ENCODE measurements at places on chromosomes 2 and 18.

- no peak for DNase-seq
These were observed 20.4 kb downstream of the MBP start for GRCh38 chr18:77111951-77112746.

- no peak for DNase-seq
These were observed 26.4 kb upstream of the GALR1 start for GRCh38 chr18:77223221-77223639.

DNA sequence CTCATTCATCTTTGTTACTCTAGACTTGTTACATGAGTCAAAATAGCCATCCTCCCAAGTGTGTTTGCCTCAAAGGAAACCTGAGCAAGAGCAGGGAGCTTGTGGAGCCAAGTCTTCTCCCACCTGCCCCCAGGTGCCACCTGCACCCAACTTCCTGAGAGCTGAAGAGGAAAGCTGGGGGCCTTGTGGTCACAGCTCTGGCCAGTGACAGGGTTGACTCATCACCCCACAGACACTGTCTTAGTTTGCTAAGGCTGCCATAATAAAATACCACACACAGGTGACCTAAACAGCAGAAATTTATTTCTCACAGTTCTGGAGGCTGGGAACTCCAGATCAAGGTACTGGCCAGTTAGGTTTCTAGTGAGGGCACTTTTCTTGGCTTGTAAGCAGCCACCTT, 99.6 kb downstream of the TPGS2 start:
- no peak for DNase-seq

DNA sequence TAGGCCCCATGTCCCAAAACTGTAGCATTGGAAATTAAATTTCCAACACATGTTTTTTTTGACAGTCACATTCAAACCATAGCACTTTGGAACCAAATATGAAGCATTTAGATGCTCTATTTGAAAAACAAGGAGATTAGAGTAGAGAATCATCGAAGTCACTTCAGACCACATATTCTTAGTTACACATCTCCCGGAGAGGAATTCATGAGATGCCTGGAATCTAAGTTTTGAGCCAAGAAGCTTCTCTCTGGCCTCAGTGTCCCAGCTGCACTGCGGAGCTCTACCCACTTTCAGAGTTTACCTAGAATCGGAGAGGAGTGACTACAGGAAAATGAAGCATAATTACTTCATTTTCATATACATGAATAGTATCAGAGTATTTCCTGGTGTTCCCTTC, 385.9 kb downstream of the TNS1 start:
- DNase-seq: no peak

- DNase-seq: no peak
These were observed 110.6 kb downstream of the TMEM182 start for GRCh38 chr2:102872388-102872787.

GRCh38 chr18:38520786-38521185, 955.2 kb upstream of the CELF4 start:
- no peak for DNase-seq

DNA sequence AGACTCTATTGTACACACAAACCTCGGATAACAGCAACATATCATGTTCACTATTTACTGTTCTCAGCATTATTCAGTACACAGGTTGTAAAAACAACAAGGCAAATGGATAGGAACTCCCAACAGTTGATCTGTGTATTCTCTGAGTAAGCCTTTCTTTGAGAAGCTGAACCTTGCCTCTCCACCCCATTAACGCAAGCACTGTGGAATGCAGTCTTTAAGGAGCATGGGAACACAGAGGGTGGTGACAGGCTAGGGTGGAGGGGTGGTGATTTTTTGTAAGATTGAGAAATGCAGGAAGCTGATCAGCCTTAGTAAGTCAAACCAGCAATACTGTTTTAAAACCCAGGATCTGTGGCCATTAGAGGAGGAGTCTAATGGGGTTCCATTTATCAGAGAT, 19.6 kb upstream of the SERPINB11 start:
- no peak for DNase-seq

DNA sequence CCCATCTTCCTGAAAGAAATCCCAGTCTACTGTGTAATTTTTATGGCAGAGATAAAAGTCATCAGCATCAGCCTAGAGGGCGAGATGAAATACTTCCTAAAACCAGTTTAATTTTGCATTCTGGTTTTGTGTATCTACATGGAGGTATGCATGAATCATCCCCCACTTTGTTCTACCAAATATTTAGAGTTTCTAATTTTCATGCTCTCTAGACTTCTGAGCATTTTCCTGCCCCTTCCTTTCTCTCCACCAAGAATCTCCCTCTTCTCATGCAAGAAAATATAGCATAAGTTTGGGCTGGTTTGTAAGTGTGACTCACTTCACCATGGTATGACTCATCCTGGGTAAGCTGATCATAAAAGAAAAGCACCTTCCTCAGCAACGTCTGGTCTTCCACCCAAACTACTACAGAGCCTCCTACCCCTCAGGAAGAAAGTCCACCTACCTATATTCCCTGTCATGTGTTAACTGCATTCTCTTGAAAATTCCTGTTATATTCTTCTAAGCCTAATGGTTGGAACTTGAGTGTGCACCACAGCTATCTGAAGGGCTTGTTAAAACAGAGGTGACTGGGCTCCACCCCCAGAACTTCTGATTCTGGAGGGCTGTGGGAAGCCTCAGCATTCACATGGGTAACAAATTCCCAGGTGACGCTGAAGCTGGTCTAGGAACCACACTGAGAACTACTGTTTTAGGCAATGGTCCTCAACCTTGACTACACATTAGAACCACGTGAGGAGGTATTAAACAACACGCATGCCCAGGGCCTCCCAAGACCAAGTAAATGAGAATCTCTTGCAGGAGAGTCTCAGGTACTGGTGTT, 37.4 kb upstream of the RAPGEF4 start:
- DNase-seq: no peak

- DNase-seq: no peak
These were observed 101.7 kb upstream of the TFCP2L1 start for GRCh38 chr2:121386707-121387106.

- DNase-seq: no peak
These were observed 145.4 kb upstream of the PGAP1 start for GRCh38 chr2:197071790-197072436.

DNA sequence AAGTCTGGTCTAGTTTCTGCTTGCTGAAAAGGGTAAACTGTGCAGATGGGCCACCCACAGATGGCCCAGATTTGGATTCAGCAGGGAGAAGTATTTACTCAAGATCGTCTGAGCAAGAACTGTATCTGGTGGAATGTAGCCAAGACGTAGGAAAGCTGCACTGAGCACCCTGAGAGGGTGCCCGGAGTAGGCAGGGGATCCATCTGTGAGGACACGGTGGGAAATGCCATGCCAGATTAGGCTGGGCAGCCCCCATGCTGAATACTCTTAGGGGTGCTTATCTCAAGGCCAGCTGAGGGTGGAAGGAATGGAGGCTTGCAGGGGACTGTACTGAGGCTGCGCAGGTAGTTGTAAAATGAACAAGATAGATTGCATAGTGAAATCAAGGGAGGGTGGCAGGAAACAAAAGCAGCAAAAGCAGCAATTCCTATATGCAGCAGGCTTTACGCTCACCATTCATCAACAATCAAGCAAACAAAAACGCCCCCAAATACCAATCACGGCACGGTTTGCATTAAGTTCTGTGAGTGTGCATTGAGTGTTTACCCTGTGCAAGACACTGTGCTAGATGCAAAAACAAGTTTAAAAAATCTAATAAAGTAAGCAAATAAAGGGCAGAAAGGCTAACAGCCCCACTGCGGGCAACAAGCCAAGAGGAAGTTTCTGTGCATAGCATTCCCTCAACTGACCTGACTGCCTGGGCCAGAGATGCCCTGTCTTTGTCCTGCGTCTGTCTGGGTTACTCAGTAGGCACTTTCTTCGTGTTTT, 32.2 kb upstream of the LPIN2 start:
- DNase-seq: no peak

GRCh38 chr2:227696990-227697679, 20.7 kb downstream of the SLC19A3 start:
- no peak for DNase-seq

DNA sequence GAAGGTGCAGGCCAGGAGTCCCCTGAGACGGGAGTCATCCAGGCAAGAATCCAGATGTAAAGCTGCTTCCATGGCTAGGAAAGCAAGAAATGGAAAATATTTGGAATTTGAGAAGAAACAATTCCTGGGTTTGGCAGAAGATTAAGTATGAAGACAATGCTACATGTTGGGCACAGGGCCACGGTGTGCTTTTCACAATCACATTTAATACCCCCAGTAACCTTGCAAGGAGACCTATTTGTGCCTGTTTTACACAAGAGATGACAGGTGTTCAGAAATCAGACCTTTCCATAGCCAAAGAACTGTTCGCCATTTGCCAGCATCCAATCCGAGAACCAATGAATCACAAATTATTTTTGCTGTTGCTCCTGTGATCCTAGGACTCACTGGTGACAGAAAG, 50.5 kb downstream of the KCTD1 start:
- no peak for DNase-seq

GRCh38 chr2:104866883-104867812, 13.2 kb downstream of the POU3F3 start:
- DNase-seq: no peak

- no peak for DNase-seq
These were observed 34.5 kb upstream of the ARL5A start for GRCh38 chr2:151862700-151863099.

DNA sequence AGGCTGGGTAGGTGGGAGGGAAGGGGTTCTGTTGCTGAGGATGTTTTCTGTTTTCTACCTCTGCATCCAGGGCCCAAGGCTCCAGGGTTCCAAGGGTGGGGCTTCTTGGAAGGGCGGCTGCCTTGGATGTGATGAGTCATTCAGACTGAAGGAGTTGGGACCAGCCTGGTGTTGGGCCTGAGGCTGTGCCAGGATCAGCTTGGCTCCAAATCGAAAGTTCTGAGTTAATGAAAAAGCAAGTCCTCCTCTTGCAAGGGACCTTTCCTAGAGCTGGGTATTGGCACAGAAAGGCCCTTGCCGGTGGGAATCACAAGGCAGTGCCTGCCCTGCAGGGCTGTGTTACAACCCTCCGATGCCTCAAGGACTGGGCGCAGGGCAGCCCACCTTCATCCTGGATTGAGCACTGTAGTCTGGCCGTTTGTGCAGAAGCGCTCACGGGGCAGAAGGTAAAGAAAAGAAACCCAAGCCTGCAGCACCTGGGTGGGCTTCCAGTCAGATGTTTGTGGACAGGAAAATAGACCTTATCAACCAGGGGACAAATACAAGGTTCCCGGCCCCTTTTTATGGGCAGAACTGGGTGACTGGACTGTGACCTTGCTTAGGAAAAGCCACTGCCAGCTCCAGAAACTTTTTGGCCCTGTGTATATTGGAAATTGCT, 52.5 kb upstream of the MCFD2 start:
- DNase-seq: no peak

GRCh38 chr18:77100751-77101355, 31.7 kb downstream of the MBP start:
- DNase-seq: no peak

DNA sequence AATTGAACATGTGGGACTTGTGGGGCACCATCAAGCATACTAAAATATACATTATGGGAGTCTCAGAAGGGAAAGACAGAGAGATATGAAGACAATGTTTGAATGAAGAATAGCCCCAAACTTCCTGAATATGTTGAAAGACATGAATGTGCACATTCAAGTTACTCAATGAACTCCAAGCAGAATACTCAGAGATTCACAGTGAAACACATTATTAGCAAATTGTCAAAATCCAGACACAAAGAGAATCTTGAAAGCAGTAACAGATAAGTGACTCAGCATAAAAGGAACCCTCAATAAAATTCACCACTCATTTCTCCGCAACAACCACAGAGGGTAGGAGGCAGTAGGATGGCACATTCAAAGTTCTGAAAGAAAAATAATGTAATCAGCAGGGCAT, 8.8 kb downstream of the C2orf92 start:
- DNase-seq: no peak

DNA sequence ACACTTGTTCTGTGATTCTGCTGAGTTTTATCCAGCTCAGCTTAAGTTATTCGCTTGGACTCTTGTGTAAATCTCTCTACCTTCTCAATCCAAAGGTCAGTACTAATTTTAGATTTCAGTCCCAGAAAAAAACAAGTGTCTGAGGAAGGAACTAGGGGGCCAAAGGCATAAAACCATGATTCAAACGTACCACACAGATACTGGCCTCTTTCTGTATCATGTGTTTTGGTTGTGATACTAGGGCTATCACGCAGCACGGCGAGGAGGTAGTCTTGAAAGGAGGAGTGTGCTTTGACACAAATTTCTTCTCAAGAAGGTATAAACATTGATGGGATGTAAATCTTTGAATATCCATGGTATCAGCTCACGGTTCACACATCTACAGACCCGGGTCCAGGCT, 8.3 kb downstream of the SERPINE2 start:
- DNase-seq: no peak

- DNase-seq: no peak
These were observed 8.8 kb downstream of the EVX2 start for GRCh38 chr2:176074919-176075425.

DNA sequence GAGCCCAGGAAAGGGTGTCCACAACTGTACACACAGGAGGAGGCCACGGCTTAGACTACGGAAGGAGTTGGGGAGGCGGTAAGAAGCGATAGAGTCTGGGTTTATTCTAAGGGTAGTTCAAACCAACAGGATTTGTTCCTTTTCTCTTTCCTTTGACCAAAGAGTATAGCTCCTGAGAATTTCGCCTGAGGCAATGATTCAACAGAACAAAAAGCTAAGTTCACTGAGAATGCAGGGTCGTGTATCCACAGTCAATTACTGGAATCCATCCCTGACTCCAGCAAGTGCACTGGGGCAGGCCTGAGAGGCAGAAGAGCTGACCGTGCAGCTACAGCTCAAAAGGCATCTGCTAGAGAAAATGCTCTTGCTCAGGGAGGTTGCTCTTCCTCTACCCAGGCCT, 140.9 kb downstream of the TFCP2L1 start:
- DNase-seq: no peak

- DNase-seq: no peak
These were observed 630.2 kb downstream of the ARHGAP15 start for GRCh38 chr2:143759455-143759854.

DNA sequence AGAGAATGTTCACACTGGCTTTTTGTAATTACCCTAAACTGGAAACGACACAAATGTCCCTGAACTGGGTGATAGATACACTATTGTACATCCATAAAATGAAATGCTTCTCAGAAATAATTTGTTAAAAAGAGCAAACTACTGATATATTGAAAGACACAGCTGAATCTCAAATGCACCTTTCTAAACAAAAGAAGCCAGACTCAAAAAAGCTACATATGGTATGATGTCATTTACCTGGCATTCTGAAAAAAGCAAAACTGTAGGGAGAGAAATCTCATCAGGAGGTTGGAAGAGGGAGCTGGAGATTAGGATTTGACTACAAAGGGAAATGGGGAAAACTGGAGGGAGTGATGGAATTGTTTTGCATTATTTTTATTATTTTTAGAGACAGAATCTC, 12.0 kb downstream of the SLC38A11 start:
- DNase-seq: no peak

GRCh38 chr2:232674491-232674890, 22.6 kb upstream of the GIGYF2 start:
- no peak for DNase-seq

Data from stimulated activated CD8-positive, alpha-beta memory T cell treated with anti-CD3 and anti-CD28 coated beads, Interleukin-15, amount 100 ng/mL, for 1 hour (primary cell).